Caco-2 (cell line): ENCODE measurements at places on chromosomes 1 and 21.

DNA sequence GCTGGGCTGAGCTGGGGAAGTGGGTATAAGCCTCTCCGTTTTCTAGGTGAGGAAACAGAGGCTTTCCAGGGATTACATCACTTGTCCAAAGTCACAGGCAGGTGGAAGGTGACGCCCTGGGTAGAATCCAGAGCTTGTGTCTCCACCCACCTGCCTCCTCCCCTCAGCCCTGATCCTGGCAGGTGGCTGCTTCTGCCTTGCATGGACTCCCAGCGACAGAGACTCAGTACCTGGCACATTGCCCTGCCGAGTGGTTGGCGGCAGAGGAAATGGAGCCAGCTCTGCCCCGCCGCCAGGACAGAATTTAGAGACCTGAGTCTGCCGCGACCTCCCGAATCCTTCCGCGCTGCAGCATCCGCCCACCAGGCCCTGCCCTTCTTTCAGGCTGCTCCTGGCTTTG, 2.1 kb downstream of the PLA2G2E start:
- peak; percentile 43 for DNase-seq

- no peak for DNase-seq
These were observed 122.5 kb upstream of the FOXD3 start for GRCh38 chr1:63199706-63200335.

DNA sequence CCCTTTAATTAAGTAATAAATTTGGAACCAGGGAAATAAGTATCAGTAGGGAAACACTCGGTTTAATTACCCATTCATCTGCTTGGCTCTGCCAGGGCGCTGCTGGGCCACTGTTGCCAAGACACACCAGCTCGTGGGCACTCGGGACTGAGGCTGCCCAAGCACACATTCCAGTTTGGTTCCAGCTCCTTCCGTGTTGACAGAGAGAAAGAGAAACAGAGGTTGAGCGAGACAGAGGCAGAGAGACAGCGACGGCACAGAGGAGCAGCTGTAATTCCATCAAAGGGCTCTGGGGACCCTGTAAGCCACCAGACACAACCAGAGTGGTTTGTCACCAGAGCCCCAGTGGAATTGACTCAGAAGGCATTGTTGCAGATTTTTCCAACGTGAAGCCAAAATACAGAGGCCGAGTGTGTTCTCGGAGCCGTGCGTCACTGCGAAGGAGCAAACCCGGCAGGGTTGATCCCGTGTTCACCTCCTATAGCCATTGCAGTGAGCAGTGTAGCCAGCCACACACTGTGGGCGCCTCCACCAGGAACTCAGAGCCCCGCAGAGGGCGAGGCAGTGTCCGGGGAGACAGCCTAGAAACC, 33.5 kb downstream of the SYF2 start:
- no peak for DNase-seq

DNA sequence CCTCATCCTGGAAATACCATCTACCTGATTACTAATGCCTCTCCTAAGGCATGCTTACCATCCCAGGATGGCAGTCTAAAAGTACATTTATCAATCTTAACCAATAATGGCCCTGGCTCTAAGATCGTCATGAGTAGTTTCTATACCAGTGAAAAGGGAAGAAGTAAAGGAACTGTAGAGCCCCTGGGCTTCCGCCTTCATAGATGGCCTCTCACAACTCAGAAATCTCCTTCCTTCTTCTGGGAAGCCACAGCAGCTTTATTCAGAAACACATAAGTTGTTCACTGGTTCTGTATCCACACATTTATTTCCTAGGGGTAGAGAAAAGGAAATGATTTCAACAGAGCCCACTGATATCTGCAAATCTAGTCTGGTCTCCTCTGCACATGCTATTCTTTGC, 41.0 kb upstream of the CD5L start:
- DNase-seq, result no peak

DNA sequence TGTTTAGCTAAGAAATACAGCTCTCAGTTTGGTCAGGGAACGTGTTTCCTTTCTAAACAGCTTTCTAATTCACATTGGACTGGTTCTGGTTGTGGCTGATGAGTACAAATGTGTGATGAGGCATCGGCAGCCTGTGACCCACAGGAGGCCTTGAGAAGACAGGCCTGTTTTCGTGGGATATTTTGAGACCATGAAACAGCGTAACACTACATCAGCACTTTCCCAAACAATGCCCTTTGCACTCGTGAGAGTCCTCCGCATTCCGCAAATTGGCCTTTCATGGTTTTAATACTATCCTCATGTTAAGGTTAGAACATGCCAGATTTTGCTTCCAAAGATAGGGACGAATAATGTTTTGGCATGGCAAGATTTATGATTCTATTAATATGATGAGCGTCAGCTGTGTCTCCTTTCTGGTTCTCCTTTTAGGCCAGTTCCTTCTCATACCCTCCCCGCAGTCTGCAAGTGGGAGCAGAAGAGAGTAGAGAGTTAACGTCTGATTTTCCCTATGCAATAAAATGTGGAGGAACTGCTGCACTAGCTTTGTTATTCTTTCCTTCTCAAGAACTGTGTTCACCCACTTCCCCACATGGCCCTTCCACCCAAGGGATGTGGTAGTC, 84.3 kb upstream of the L1TD1 start:
- DNase-seq, result no peak
